ENCODE measurements at places on chromosomes 13 and 19. TPM values are rescaled to one million over a fixed set of nuclear protein-coding genes. Genes with fewer than 3 reads are reported as not detected.

CFD gene
- 35.2 TPM for total RNA-seq

DNA sequence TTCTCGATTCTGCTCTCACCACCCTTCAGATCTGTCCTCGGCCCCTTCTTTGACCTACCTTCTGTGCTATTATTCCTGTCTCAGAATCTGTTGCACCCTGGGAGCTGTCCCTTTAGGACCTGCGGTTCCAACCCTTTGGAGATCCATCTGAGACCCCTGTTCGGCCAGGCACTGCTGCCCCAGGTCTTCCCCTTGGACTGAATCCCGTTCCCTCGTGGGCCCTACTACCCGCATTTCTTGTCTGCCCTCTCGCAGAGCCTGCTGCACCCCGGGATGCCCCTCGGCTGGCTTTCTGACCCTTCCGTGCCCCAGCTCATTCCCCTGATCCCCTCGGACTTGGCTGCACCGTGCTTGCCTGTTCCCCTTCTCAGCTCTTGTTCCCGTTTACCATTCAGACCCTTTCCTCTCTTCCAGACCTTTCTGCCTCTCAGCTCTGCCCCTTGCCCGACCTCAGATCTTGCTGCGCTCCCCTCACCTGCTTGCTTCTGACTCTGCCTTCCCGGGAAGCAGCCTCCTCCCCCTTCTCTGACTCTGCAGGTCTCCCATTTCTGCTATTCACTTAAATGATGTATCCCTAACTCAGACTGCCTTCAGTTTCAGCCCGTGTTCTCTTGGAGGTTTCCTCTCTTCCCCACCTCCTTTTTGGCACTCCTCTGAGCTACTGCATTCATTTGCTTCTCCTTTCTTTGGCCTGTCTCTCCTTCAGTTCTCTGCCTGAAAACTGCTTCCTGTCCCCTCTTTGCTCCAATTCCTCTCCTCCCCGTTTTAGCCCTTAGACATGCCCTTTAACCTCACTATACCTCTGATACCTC lies 1.1 kb downstream of the ARHGAP35 start:
- DNase-seq, result no peak

DNA sequence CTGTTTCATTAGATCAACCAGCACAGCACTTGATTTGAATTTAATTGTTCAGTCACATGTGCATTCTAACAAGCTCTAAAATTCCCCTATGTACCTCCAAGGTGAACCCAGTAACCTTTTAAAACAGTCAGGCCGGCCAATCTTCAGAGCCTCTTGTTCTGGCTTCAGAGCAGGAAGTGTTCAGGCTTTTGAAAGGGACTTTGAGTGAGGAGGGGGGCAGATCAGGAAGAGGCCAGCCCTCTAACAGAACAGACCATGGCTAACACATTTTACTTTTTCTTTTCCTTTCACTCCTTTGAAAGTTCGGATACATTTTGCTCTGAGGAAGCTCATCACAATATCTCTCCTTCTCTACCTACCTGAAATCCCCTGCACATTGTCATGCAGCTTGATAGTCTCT lies 390.3 kb downstream of the TBC1D4 start:
- peak; percentile 12 for DNase-seq

GRCh38 chr19:46755853-46756543 lies 9.7 kb upstream of the STRN4 start:
- no peak for DNase-seq

Data from umbilical cord (tissue), 2 donors.